ENCODE measurements at places on chromosomes 3 and 15.

DNA sequence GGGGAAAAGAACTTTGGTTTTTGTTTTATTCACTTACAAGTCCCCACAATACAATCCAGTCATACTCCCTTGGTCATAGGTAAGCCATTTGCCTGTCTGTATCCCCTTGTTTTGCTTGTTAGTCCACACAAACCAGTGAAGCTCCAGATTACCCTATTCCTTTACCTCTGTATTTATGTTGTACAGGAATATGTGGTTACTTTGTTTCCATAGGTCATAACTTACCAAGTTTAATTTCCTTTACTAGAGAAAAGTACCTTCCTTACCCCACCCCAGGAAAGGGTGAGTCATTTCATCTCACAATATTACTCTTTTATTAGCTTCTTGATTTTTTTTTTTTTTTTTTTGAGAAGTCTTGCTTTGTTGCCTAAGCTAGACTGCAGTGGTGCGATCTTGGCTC, 113.4 kb upstream of the LRRFIP2 start:
- DNase-seq, result no peak

GRCh38 chr3:45110509-45110833, 35.7 kb downstream of the CDCP1 start:
- no peak for DNase-seq

- DNase-seq, result no peak
Measured at GRCh38 chr3:27147215-27147614, 222.0 kb downstream of the NEK10 start.

DNA sequence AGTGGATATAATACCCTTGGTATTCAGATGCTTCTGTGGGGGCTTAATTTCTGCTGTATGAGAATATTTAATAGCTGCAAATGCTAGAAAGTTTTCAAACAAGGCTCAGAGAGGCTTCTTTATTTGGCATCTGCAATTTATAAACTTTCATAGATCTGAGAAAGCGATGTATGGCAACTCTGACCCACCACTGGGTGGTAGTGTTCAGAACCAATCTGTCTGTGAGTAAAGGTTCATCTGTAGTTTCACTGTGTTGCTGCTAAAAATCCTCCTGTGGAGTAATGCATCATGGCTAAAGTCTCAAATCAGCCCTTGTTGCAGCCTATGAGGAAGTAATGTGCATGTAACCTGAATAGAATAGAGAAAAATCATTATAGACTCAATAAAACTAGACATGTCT, 47.4 kb downstream of the CLSTN2 start:
- no peak for DNase-seq

Measured in GM04504 (cell line).